Stimulated activated CD4-positive, alpha-beta T cell treated with anti-CD3 and anti-CD28 coated beads, Interleukin-4, amount 100 ng/mL, for 48 hours (primary cell): ENCODE measurements at places on chromosomes 11 and 22.

DNA sequence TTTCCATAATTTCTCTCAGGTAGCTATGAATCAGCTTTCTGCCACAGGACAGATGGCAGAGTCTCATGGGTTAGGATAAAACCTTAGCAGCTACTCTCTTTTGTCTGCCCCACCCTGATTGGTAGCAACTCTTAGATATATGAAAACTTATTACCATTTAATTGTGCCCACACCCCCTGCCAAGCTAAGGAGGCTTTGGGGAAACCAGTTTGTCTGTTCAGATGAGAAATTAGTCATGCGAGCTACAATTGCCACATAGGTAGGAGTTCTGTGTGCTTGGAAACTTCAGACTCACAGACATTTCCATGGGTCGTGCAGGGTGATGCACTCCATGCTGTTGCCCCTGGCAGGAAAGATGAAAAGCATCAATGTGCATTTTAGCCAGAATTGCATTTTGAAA is 39.9 kb downstream of the CD44 start:
- DNase-seq = no peak

- no peak for DNase-seq
These were observed 124.3 kb downstream of the BUD13 start for GRCh38 chr11:116648247-116649174.

- no peak for DNase-seq
These were observed 1.0 kb upstream of the PRDM10 start for GRCh38 chr11:130003717-130004001.

DNA sequence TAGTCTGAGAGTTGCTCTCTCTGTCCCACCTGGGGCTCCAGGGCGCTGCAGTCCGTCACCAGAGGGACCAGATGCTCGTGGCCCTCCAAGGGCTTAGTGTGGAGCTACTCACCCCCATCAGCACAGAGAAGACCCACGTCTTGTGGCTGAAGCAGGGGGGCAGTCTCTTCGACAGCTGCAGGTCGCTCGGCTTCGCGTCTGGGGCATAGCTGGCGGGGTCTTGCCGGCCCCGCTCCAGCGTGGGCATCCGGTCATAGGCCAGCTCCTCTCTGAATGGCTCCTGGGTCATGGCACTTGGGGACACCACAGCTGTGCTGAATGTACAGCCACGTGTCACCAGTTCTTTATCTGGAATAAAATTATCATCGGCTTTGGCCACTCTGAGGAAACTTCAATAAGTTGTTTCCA is 608 bp downstream of the MLC1 start:
- DNase-seq = no peak

DNA sequence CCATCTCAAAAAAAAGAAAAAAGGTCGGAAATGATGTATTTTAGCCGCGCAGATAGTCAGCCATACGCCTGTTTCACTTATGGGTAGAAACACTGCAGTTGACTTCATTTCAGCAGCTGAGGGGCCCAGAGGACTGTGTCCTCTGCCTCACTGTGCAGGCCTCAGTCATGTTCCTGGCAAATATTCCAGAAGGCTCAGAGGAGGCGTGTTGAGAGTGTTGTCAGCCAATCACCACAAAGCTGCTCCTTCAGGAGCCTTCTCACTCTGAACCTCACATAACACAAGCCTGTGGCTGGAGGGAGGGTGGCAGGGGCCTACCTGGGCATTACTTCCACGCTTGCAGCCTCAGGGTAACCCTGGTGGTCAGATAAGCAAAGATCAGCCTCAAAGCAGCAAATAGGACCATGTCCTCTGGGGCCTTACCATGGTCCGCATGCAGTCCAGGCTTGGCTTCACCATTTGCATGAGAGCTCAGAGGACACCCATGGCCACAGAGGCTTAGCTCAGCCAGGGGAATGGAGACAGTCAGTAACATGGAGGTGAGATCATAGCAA is 17.3 kb upstream of the TREH start:
- DNase-seq = no peak

DNA sequence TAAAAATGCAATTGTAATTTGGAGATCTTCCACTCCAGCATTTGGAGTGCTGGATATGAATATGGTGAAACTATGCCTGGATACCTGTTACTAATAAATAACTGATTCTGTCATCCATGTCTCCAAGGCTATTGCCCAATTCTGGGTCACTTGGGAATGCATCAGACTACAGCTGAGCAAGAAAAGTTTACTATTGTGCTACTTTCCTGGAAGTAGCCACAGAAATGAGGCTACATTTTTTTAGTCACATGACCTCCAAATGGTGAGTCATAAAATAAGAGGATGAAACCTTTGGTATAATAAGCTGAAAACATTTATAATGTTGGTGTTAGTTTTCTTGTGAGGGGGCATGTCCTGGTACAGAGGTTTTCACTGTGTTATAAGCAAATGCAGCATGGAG is 44.4 kb downstream of the DCDC1 start:
- no peak for DNase-seq

DNA sequence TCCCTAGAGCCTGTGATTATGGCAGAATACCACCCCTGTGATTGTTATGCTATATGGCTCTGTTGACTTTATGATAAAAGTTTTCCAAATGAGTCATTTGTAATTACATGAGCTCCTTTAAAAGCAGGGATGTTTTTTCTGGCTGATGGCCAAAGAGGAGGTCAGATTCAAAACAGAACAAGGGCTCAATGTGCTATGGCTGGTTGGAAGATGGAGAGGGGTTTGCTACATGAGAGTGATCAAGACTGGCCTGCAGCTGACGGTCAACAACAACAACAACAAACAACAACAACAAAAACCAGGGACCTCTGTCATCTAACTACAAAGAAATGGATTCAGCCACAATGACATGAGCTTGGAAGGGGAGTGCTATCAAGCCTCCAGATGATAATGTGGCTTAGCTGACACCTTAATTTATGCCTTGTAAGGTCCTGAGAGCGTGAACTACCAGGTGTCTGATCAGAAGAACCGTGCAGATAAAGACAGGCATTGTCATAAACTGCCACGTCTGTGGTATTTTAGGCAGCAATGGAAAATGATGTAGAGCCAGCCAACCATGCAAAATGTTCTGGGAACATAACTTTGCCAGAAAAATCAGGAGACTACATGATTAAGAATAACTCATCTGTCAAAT is 47.2 kb downstream of the PIWIL3 start:
- no peak for DNase-seq

DNA sequence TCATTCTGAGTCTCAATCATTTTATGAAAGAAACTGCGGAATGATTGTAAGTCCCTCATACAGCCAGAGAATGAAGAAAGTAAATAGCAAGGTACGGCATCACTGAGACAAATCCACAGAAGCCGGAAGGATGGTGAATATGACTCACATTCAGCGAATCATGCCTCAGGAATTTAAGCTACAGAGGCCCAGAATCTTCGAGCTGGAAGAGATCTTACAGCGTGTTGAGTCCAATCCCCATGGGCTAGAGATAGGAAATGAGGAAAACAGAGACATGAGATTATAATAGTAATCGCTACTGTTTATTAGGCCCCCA is 173.2 kb downstream of the KIF18A start:
- DNase-seq = no peak

- no peak for DNase-seq
These were observed 299.0 kb upstream of the CADM1 start for GRCh38 chr11:115803073-115803740.

DNA sequence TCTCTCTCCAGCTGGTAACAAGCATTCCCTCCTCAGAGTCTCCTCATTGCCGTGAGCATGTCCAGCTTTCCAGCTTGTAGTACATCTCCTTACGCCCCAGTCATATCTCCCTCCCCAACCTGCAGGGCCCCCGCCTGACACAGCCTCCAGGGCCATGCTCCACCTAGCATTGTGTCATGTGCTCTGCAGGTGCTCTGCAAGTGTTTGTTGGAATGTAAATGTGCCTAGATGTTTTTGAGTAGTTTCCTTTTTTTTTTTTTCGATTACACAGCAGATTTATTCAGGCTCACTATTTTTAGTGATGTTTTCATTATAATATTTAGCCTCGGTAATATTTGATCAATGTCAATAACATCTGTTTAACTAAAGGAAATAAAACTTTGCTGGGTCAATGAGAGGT is 82.5 kb downstream of the NCAM1 start:
- no peak for DNase-seq

DNA sequence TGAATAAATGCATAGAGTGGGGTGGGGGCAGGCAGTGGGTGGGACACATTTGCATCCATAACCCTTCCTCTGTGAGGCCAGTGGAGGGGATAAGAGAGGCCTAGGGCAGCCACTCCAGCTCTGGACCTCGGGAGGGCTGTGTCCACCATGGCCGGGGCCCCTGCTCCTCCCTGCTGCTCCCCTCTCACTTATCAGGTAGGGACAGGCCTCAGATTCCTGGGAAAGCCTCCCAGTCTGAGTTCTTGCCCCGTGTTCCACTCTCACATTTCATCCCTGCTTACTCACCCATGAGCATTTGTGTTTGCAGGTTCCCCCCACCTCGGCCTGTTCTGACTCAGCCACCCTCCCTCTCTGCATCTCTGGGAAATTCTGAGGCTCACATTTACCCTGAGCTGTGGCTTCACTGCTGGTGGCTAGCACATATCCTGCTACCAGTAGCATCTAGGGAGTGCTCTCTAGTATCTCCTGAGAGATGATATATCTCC is 128.7 kb upstream of the TOP3B start:
- peak; percentile 43 for DNase-seq

- DNase-seq = no peak
These were observed 33.2 kb upstream of the TCF20 start for GRCh38 chr22:42303396-42304323.

GRCh38 chr22:47195484-47196165 is 433.2 kb downstream of the TBC1D22A start:
- DNase-seq = no peak

DNA sequence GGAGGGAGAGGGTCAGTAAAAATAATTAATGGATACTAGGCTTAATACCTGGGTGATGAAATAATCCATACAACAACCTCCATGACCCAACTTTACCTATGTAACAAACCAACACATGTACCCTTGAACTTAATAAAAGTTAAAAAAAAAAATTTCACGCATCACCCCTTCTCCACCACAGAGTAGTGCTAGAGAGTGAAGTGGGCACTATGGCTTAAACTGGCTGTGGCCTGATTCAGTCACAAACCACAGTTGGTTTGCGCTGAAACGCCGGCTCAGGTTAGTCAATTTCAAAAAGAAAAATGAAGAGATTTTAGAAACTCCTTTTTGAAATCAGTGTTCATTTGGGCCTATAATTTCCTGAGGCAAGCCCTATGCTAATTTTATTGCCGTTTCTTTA is 144.3 kb downstream of the TRPC6 start:
- DNase-seq = no peak

DNA sequence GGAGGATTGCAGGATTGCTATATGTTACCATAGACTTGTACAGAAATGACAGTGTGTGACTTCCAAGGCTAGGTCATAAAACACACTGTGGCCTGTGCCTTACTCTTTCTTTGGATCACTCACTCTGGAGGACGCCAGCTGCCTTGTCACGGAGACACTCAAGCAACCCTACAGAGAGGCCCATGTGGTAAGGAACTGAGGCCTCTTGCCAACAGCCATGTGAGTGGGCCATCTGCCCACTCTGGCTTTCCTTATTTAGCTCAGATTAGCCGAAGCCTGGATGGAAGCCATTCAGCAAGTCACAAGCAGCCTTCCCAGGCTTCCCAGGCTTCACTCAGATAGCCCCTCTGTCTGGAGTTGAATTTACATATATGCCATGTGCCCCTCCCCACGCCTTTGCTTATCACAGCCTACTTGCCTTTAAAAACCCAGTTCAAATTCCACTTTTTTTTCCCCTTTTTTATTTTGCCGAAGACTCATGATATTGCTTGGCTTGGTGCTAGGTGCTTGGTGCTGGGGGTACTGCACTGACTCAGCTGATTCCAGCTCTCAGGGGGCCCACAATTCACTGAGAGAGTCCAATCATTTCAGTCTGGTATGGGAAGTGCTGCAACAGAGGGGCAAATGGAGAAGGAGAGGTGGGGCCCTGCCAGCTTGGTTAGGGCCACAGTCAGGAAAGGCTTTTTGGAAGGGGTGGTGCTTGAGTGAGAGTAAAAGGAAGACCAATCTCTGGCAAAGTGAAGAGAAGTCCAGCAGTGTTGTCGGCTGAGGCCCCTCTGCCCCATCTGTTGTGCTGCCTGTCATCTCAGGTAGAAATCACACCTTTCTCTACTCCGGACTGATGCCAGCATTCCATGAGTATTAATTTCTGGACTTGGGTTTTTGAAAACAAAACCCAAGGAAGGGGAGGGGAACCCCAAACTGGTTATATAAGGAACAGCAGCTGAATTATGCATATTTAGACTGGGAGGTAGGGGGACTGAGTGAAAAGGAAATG is 14.5 kb upstream of the P4HA3 start:
- DNase-seq = no peak

DNA sequence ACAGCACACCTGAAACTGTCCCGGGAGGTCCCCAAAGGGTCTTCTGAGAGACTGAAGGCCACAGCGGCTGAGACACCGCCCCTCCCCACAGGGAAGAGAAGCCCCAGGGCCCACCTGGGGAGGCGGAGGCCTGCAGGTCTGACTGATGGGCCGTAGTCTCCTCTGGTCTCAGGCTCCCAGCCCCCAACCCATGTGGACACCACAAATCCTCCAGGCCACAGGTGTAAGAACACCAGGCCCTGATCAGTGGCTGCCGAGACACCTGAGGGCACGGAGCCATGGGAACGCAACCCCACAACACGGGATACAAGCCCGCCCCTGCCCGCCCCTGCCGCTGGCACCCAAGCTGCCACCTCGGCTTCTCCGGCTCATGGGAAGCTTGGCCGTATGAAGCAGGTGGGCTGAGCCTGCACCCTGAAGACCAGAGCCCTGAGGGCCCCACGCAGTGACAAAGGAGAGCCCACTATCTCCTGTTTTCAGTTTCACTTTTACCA is 46.3 kb downstream of the BRD1 start:
- no peak for DNase-seq

DNA sequence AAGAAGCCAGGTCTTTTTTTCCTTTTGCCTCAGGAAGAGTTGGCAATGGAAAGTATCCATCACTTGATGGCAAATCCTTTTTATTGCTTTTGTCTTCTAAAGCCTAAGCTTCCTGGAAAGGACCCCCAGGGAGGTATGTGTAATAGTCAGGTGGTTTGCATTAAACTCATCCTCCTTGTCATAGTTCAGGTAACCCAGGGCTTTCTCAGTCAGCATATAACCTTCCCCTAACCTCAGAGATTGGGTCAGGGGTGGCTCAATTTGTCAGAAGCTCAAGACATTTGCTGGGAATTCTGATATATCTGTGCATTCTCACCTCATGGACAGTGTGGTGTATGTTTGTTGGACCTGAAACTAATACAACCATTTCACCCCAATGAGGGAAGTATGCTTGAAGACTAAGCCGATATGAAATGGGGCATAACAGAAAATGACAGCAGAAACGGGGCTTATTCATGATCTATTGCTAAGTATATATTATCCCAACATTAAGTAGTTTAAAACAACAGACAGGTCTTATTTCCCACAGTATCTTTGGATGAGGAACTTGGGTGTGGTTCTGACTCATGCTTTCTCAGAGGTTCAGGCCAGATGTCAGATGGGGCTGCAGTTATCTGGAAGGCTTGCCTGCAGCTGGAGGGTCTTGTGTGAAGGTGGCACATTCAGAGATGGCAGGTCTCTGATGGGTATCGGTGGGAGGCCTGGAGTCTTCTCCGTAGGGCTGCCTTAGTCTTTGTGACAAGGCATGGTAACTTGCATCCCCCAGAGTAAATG is 135.8 kb upstream of the SPON1 start:
- no peak for DNase-seq
